ENCODE measurements at places on chromosomes 16 and 17. TPM values are rescaled to one million over a fixed set of nuclear protein-coding genes. Genes with fewer than 3 reads are reported as not detected.
A peak's percentile ranks its signal among the peaks of the same experiment; 100 is the strongest.

DNA sequence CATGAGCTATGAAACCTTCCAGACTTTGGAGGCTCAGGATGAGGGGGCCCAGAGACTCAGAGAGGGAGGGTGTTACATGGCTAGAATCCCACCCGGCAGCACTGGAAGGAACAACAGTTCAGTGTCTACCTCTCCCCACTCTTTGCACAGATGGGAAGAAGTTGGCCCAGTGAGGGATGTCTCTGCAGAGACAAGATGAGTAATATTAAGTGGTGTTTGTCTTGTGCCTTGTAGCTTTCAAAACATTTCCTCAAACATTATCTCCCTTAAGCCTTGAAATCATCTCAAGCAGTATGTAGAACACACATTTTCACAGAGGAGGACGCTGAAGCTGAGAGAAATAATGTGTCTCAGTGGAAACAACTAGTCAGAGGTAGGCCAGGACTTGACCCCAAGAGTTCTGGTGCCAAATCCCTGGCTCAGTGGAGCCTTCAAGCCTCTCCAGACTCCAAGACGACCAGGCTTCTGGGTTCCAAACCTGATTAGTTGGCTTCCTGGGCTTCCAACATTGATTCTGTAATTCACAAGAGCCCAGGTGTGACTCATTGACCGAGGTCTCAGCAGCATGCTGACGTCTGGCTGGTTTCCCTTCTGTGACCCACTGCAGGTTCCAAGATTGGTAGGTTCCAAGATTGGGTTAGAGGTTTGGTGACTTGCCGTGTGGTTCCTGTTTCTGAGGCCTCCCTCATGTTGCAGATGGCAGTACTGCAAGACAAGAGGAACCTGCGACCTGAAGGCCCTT is 7.4 kb downstream of the RNF112 start:
- no peaks in the 10 kb centered on the region for H3K4me1 ChIP-seq
- H3K27ac ChIP-seq = no peak overlapping the region
- peaks cover 1% of the 10 kb centered on the region for H3K27me3 ChIP-seq

GRCh38 chr16:50567651-50568050 is 19.5 kb downstream of the NKD1 start:
- no peak overlapping the region for H3K4me3 ChIP-seq
- peaks cover 73% of the 10 kb centered on the region for H3K36me3 ChIP-seq
- no peaks in the 10 kb centered on the region for H3K27me3 ChIP-seq
- no peak overlapping the region for H3K27ac ChIP-seq

C16orf86 gene
- total RNA-seq = 1.7 TPM

DNA sequence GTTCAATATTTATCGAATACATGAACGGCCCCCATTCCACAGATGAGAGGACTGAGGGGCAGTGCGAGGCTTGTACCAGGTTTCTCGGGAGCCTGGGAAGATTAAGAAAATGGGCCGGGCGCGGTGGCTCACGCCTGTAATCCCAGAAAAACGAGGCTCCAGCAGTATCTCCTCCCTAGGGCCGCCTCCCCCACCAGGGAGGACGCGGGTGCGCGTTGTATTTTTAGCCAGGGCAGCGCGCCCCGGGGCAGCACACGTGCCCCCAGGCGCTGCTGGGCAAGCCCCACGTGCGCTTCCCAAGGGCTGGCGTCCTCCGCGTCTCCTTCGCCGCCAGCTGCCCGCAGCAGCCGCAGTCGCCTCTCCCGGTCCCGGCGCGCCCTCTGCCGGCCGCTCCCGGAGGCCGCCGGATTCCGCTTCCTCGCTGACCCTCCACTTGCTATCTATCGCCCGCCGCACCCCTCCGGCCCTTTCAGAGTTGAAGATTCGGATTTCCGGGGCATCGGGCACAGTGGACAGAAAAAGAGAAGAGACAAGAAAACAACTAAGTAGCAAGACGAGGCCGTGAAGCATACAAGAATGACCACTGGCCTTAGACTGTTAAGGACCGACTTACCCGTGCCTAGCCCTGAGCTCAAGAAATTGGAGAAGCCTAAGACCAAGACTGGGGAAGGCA is 1.9 kb upstream of the YBX2 start:
- no peak overlapping the region for H3K27ac ChIP-seq
- H3K4me1 ChIP-seq = peaks cover 41% of the 10 kb centered on the region
- H3K36me3 ChIP-seq = no peaks in the 10 kb centered on the region
- H3K27me3 ChIP-seq = peaks cover 11% of the 10 kb centered on the region

GRCh38 chr17:16980813-16981731 is 9.2 kb upstream of the TNFRSF13B start:
- DNase-seq = no peak
- no peak overlapping the region for H3K4me3 ChIP-seq
- H3K27ac ChIP-seq = no peak overlapping the region
- H3K36me3 ChIP-seq = no peaks in the 10 kb centered on the region
- H3K4me1 ChIP-seq = no peaks in the 10 kb centered on the region
- peaks cover 64% of the 10 kb centered on the region for H3K27me3 ChIP-seq

- no peak for DNase-seq
- H3K4me3 ChIP-seq = no peak overlapping the region
- no peak overlapping the region for H3K27ac ChIP-seq
- no peaks in the 10 kb centered on the region for H3K4me1 ChIP-seq
- no peaks in the 10 kb centered on the region for H3K36me3 ChIP-seq
These were observed 250.2 kb downstream of the HS3ST4 start for GRCh38 chr16:25941800-25942499.

GRCh38 chr17:1484060-1484535 is 8.4 kb downstream of the MYO1C start:
- peaks cover 25% of the 10 kb centered on the region for H3K4me1 ChIP-seq
- peaks cover 7% of the 10 kb centered on the region for H3K36me3 ChIP-seq
- H3K27me3 ChIP-seq = no peaks in the 10 kb centered on the region
- no peak overlapping the region for H3K27ac ChIP-seq
- H3K4me3 ChIP-seq = no peak overlapping the region
- no peak for DNase-seq

GRCh38 chr16:1035066-1035415 is 37.5 kb upstream of the SSTR5 start:
- no peak overlapping the region for H3K4me3 ChIP-seq
- no peak for DNase-seq
- H3K27ac ChIP-seq = no peak overlapping the region
- no peaks in the 10 kb centered on the region for H3K4me1 ChIP-seq

GRCh38 chr17:78680436-78680835 is 101.6 kb downstream of the CYTH1 start:
- no peak overlapping the region for H3K27ac ChIP-seq
- H3K27me3 ChIP-seq = no peaks in the 10 kb centered on the region
- DNase-seq = no peak
- H3K4me1 ChIP-seq = peaks cover 8% of the 10 kb centered on the region

DNA sequence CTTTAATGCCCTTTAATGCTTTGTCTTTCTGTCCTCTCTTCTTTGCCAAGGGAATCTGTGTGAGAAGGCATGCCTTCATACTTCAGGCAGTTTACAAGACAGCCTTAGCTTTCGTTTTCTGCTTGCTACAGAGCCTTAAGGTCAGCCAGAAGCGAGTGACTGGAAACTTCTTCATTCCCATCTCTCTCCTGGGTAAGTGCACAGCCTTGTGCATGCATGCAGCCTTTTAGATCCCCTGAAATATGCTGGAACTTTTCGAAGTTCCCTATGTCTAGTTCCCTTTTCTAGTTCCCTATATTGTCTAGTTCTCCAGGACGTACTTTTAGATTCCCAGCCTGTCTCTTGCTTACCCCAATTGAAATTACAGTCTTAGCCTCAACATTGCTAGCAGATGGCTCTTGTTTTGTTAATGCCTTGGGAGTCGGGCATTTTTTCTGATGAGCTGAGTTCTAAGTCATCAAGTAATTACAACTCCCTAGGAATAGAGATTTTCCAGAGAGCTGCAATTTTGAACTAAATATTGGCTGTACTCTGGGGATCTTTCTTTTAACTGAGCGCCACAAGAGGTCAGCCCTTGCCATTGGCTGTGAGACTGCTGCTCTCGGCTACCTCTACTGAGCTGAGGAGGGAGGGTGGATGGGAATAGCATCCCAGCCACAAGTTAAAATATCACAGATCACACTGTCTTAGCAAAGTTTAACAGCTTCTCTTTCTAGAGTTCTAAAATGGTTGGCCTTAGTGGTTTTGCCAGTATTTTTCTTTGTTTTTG is 22.7 kb upstream of the PPM1D start:
- H3K27ac ChIP-seq = peak overlapping the region; percentile 21
- H3K27me3 ChIP-seq = no peaks in the 10 kb centered on the region
- no peaks in the 10 kb centered on the region for H3K36me3 ChIP-seq
- peak; percentile 17 for DNase-seq
- H3K4me1 ChIP-seq = no peaks in the 10 kb centered on the region
- H3K4me3 ChIP-seq = peak overlapping the region; percentile 39

DNA sequence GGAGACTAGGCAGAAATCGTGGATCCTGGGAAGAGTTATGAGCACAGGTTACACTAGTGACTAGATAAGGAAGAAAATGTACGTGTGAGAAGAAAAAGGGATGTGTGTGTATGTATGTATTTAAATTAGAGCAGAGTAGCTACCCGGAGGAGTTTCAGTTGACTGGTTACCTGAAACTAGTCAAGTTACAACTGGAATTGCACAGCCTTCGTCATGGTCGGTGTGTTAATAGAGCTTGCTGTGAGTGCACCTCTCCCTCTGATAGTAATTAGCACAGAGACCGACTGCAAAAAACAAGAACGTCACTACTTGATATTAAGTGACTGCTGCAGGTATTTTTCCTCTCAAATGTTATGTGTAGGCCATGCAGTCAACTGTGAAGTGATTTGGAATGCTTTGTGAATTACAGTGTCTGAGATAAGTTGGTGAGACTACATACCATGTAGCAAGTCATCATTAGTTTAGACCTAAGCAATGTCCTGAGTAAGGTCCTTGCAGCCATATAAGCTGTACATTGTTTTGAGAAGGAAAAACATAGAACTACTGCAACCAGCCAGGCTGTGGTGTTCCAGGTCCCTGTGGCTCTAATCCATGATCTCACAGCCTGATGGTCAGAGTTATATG is 95.7 kb downstream of the WNT3 start:
- H3K4me3 ChIP-seq = no peak overlapping the region
- H3K36me3 ChIP-seq = no peaks in the 10 kb centered on the region
- H3K27ac ChIP-seq = no peak overlapping the region
- no peaks in the 10 kb centered on the region for H3K4me1 ChIP-seq

DNA sequence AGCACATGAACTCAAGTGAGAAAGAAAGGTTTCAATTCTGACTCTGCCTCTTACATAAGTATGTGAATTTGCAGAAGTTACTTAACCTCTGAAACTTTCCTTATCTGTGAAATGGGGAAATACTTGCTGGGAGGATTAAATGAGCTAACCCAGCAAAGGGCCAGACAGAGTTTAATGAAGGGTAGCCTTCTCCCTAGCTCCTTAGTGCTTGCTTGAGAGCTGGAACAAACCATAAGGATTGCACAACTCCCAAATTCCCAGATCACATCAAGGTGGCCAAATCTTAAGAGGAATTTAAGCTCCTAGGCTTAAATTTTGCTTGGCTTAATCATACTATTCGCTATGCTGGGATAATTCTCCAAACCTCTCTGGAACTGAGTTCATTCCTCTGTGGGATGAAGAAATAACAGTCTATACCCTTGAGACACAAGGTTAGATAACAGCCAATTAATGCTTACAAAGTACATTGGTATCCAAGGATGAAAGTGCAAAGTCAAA is 11.8 kb upstream of the WSB1 start:
- 0 out of 2 replicates have a peak, but pooled peaks cover 2% of the 10 kb centered on the region for H3K27me3 ChIP-seq
- H3K4me1 ChIP-seq = peaks cover 26% of the 10 kb centered on the region
- H3K27ac ChIP-seq = no peak overlapping the region
- DNase-seq = no peak
- H3K36me3 ChIP-seq = no peaks in the 10 kb centered on the region

GRAP gene
- total RNA-seq = 0.90 TPM

FOXN1 gene
- not detected for total RNA-seq

GRCh38 chr17:73432624-73433190 is 120.9 kb upstream of the CDC42EP4 start:
- H3K27me3 ChIP-seq = peaks cover 75% of the 10 kb centered on the region
- H3K4me1 ChIP-seq = peaks cover 7% of the 10 kb centered on the region
- H3K27ac ChIP-seq = no peak overlapping the region
- no peak for DNase-seq
- no peaks in the 10 kb centered on the region for H3K36me3 ChIP-seq

DNA sequence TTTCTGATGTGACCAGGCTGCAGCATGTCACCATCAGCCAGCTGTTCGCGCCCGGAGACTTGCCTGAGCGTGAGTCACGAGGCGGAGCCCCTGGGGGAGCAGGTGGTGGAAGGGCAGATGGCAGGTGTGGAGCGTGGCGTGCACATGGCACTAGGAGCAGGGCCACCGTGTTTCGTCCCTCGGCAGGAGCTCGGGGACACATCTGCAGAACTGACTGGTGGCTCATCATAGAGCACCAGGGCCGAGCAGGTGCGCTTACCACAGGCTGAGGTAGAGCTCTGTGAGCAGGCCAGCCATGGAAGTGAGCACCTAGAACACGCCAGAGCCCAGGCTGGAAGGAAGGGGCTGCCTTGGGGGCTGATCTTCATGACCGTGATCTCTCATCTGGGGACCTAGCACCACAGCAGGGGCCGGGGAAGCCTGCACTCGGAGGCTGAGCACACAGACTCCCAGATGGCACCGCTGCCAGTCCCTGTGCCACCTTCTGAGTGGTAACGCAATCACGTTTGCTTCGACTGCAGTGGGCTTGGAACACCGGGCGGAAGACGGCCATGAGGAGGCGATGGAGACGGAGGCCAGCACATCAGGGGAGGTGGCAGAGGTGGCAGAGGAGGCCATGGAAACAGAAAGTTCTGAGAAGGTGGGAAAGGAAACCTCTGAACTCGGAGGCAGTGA is 61.8 kb upstream of the ENDOV start:
- no peak overlapping the region for H3K27ac ChIP-seq
- no peak overlapping the region for H3K4me3 ChIP-seq
- H3K4me1 ChIP-seq = no peaks in the 10 kb centered on the region

DNA sequence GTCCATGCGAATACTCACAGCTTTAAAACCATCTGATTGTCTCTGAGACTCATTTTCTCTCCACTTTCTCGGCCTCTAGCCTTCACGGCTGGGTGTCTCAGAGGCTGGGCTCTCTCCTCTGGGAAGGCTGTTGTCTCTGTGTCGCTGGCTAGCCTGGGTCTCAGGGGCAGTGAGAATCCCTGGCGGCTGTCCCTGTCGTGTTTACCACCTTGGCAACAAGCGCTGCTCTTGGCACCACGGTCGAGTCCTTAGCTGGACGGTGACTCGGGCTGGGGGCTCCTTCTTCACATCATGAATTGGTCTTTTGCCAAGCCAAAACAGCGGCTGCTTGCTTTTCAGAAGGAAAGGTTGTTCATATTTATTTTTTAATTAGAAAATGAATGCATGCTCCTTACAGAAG is 81.1 kb downstream of the MSI2 start:
- H3K27me3 ChIP-seq = no peaks in the 10 kb centered on the region
- peaks cover 11% of the 10 kb centered on the region for H3K36me3 ChIP-seq
- no peak for DNase-seq
- peaks cover 12% of the 10 kb centered on the region for H3K4me1 ChIP-seq

CDC42EP4 gene
- total RNA-seq = 55.0 TPM

- H3K36me3 ChIP-seq = peaks cover 27% of the 10 kb centered on the region
- H3K4me1 ChIP-seq = no peaks in the 10 kb centered on the region
- H3K27me3 ChIP-seq = no peaks in the 10 kb centered on the region
- no peak overlapping the region for H3K4me3 ChIP-seq
- no peak overlapping the region for H3K27ac ChIP-seq
- no peak for DNase-seq
These were observed 585 bp downstream of the ALOX12 start for GRCh38 chr17:6996256-6997011.

- H3K4me3 ChIP-seq = no peak overlapping the region
- no peaks in the 10 kb centered on the region for H3K27me3 ChIP-seq
- DNase-seq = peak; percentile 68
- H3K27ac ChIP-seq = no peak overlapping the region
- H3K36me3 ChIP-seq = no peaks in the 10 kb centered on the region
These were observed 15.5 kb downstream of the NEUROD2 start for GRCh38 chr17:39591958-39592954.

GRCh38 chr17:31541559-31541958 is 150.1 kb downstream of the RAB11FIP4 start:
- H3K4me1 ChIP-seq = peaks cover 39% of the 10 kb centered on the region
- peak; percentile 56 for DNase-seq
- no peak overlapping the region for H3K4me3 ChIP-seq
- H3K27ac ChIP-seq = no peak overlapping the region
- H3K36me3 ChIP-seq = no peaks in the 10 kb centered on the region
